HFF-Myc (cell line): ENCODE measurements at places on chromosomes 7 and 10.
A peak's percentile ranks its signal among the peaks of the same experiment; 100 is the strongest.

DNA sequence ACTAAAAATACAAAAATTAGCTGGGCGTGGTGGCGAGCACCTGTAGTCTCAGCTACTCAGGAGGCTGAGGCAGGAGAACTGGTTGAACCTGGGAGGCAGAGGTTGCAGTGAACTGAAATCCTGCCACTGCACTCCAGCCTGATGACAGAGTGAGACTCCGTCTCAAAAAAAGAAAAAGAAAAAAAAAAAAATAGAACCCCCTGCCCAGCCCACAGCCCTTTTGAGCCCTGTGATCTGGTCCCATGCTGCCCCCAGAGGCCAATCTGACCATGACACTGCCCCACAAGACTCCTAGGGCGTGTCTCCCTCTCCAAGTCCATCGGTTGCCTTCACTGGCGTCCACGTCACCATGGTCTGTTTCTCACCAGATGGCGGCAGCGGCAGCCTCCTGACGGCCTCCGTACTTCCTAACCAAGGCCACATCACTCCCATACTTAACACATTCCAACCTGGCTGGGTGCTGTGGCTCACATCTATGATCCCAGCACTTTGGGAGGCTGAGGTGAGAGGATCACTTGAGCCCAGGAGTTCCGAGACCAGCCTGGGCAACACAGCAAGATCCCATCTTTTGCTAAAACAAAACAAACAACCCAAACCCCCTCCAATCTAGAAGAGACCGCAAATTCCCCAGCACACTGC, 18.0 kb downstream of the STX1A start:
- no peak for DNase-seq

DNA sequence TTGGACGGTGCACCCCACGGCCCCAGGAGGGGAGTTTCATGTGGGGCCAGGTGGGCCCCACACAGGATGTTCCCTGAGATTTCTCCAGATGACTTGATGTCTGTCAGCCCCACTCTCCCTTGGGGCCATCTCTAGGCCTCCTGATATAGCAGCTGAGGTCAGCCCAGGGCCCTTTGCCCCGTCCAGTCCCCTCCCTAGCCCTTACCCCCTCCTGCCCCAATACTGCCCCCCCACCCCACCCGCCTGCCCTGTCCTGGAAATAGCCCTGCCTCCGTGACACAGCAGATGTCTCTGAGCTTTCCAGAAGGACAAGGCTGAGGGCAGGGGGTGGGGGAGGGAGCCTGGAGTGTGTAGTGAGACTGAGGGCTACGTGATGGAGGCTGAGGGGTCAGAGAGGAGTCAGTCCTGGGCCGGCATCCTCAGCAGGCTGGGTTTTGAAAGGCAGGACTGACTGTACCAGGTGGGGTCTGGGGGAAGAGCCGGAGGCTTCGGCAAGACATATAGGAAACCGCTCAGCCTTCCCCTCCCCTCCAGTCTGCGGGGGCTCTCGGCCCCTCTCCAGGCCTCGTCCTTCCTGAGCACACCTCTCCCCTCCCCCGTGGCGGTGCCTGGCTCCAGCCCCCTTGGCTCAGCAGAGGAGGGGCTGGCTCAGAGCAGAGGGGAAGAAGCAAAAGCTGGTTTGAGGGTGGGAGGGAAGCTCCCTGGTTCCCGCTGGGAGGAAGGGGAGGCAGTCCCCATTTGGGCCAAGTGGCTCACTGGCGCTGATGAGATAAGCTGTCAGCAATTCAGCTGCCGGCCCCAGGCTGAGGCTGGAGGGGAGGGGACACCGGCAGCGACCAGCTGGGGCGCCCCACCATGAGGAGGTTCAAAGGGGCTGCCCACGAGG, 2.0 kb downstream of the FLNC start:
- DNase-seq = no peak

DNA sequence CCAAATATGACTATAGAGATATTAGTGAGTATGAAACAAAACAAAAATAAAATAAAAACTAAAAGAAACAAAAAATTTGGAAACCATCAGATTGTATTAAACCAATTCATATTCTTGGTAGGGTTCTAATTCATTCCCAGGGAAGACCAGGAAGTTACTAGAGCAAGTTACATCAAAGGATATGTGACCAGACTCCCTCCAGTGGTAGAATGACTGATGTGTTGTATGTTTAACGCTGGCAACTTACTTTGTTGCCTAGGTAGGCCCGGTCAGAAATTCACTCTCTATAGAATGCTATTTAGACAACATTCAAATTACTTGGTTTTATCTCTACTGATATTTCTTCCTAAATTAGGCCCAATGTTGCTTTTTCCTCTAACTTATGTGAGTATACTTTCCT, 5.2 kb downstream of the PHYHIPL start:
- peak; percentile 65 for DNase-seq

DNA sequence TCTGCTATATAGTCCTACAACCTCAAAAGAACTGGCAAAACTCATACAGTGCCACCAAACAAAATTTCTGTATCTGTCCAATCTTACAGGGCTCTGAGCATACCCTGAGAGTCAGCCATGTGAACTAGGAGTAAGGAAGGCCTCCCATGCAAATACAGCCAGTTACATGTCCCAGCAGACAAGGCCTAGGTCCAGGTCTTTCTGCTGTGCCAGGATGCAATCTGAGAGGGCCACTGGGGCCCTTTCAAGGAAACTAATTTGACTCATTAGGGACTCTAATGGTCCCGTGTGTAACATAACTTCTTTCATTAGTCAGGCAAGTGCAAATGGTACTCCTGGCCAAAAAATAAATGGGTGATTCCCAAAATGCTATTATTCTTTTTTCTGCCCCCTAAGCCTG, 17.9 kb upstream of the HIBADH start:
- no peak for DNase-seq

DNA sequence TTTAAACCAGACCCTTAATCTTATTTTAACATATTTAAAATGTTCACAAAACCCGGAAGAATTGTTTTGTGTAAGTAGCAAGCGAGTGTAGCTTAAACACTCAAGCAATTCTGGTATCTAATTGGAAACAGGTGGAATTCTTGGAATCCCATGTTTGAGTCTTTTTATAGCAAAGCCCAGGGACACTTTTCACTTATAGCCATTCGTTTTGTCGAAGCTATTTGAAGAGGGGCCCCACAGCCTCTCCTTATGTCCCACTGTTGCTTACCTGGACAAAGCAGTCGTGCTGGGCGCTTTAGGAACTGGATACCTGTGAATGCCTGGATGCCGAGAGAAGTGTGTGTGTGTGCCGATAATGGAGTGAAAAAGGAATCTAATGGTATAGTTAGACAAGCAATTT, 3.3 kb downstream of the CUX1 start:
- DNase-seq = peak; percentile 39

- DNase-seq = no peak
These were observed 55.4 kb downstream of the FAM241B start for GRCh38 chr10:69685426-69685801.

- no peak for DNase-seq
These were observed 166.9 kb upstream of the PRSS1 start for GRCh38 chr7:142582351-142582750.

DNA sequence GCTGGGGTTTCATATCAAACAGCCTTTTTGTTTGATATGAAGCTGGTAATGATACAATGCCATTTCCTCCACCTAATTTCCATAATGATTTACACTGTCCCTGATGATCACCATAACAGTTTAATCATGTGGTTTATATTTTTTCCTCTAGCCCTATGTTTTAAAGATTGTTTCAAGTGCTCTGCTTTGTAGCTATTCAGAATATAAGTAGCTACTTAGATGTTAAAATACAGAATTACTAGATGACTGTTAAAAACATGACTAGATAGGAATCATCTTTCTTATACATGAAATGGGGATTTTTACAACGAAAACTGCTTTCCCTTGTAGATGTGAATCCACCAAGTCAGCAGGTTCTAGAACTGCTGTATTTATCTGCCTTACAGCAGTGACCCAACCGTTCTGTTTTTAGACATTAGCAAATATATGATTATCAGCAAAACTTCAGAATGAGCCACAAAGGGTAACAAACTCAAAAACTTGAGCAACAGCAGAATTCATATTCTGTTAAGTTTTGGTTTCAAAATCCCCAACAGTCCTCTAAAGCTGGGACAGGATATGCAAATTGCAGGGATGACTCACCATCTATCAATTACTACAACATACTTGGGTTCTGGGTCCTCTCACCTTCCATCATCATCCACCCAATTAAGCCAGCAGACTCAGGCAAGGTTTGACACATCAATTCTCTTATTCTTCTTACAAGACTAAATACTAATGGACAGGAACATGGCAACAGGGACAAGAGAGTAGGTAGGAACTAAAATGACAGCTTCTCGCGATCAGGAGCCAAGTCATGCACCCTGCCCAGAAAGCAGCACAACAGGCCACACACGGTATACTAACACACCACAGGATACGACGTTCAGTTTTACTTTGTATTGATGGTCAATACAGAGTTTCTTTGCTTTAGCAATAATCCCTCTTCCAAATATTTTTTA, 83.9 kb downstream of the PIP4K2A start:
- no peak for DNase-seq
